ENCODE measurements at places on chromosomes 13 and 19.

GRCh38 chr19:55489711-55490477, 1.7 kb downstream of the SSC5D start:
- no peak for DNase-seq

DNA sequence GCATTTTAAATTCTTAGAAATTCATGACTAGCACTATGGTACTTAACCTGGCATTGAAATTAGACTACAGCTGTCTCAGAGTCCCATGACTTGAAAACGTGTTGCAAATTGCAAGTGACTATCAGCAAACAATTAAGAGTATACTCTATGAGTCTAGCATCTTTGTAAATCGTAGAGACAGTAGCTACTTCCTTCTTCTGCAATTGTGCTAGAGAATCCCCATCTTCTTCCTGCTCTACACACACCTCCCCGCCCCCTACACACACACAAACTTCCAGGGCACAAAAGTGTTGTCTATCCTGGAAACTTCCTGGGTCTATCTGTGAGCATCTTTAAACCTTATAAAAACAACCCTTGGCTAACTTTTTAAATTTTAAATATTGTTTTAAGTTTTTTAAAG, 35.2 kb upstream of the MIR17HG start:
- no peak for DNase-seq

GRCh38 chr19:38547421-38547820, 70.3 kb downstream of the MAP4K1 start:
- no peak for DNase-seq

- no peak for DNase-seq
These were observed 11.4 kb downstream of the PALM3 start for GRCh38 chr19:14050512-14050911.

Data from NCI-H1417 (cell line).